HepG2 (cell line): ENCODE measurements at places on chromosomes 3 and 15. TPM values are rescaled to one million over a fixed set of nuclear protein-coding genes. Genes with fewer than 3 reads are reported as not detected.

DNA sequence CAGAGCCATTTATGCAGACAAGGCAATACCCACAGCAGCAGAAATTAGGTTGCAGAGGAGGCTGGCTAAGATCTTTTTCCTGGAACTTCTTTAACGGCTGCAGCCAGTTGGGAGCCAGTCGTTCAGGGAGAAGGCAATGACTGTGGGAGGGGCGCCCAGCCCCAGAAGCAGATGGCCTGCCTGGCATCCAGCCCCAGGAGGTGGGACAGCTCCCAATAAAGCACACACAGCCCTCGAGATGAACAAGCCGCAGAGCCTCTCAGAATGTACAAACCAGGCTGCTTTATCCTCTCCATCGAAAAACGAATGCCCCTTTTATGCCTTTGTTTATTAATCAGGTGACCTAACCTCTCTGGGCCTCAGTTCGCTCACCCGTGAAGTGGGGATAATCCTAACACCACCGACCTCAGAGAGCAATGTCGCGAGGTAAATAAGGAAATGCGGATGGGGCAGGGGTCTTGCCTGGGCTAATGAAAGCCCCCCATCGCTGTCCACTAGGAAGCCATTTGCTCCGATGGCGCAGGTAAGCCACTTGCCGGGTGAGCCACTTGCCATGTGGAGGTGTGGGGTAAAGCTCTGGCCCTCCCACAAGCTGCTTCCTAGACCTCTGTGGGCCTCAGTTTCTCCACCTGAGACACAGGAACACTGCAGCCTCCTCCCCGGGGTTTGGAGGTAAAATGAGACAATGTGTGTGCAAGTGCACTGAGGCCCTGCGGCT lies 35.8 kb downstream of the MGLL start:
- peaks cover 49% of the 10 kb centered on the region; the same call in 2 of the 3 replicates for H3K27me3 ChIP-seq
- H3K36me3 ChIP-seq, result no peaks in the 10 kb centered on the region
- no peaks in the 10 kb centered on the region for H3K4me1 ChIP-seq
- H3K27ac ChIP-seq, result no peak overlapping the region
- no peak overlapping the region for H3K4me3 ChIP-seq

- no peak overlapping the region for H3K27ac ChIP-seq
- DNase-seq, result peak; percentile 30
- peak overlapping the region; percentile 64 for H3K4me3 ChIP-seq
- H3K27me3 ChIP-seq, result peaks cover 3% of the 10 kb centered on the region
- H3K36me3 ChIP-seq, result no peaks in the 10 kb centered on the region
Observed at GRCh38 chr15:99452728-99453636, 112.8 kb upstream of the MEF2A start.

GRCh38 chr15:72784456-72784876 lies 908 bp upstream of the ADPGK start:
- H3K36me3 ChIP-seq, result no peaks in the 10 kb centered on the region
- H3K4me3 ChIP-seq, result peak overlapping the region; percentile 94
- no peaks in the 10 kb centered on the region for H3K27me3 ChIP-seq
- H3K4me1 ChIP-seq, result peaks cover 46% of the 10 kb centered on the region
- peak overlapping the region; percentile 77 for H3K27ac ChIP-seq

DNA sequence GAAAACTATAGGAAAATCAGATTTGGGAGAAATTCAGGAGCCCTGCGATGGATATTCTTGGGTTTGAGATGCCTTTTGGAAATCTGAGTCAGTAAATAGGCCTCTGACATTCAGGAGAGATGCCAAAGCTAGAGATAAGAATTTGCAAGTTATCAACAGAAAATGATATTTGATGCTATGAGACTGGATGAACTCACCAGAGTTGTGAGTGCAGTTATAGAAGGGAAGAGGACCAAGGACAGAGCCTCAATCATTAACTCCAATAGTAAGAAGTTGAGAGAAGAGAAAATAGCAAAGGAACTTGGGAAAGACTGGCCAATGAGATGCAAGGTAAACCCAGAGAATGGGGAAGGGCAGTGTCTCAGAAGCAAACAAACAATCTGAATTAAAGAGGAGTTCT lies 7.9 kb upstream of the ANO10 start:
- no peaks in the 10 kb centered on the region for H3K27me3 ChIP-seq
- no peak for DNase-seq
- peaks cover 7% of the 10 kb centered on the region for H3K4me1 ChIP-seq
- no peaks in the 10 kb centered on the region for H3K36me3 ChIP-seq

DNA sequence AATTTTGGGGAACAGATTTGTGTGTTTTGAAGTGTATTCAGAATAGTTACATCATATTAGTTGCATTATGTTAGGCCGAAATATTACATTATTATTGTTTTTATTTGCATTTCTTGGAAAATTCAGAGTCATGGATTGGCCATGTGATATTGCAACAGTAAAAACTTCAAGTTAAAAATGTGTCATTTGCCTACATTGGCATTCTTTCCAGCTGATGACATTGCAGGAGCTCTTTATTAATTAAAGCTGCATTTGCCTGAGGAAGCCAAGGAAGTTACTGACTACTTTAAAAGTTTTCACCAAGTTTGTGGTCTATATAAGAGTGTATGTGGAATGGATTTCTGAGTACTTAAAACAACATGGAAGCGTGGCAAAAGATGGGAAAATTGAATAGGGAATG lies 726.4 kb upstream of the SGO1 start:
- no peaks in the 10 kb centered on the region for H3K27me3 ChIP-seq
- H3K4me1 ChIP-seq, result no peaks in the 10 kb centered on the region
- no peak overlapping the region for H3K4me3 ChIP-seq
- H3K27ac ChIP-seq, result no peak overlapping the region

- no peaks in the 10 kb centered on the region for H3K4me1 ChIP-seq
- DNase-seq, result no peak
- H3K27ac ChIP-seq, result no peak overlapping the region
- no peaks in the 10 kb centered on the region for H3K27me3 ChIP-seq
- no peaks in the 10 kb centered on the region for H3K36me3 ChIP-seq
Observed at GRCh38 chr3:34782871-34783270, 856.5 kb upstream of the ARPP21 start.

DNA sequence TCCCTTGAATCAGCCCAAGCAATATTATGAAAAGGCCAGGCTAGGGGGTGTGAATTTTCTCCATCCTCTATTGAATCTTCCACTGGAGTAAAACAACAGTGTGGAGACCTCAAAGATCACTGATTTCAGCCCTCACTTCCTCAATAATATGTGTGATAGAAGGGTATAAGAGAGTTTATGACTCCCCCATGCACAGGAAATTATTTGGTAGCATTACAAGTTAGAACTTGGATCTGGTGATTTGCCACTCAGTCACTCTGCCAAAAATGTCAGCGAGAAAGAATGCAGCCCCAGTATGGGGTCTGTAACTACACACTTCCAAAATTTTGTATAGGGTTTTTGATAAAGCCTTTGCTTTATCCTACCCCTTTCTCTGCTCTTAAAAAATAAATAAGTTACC lies 81.0 kb upstream of the KCNMB2 start:
- no peak overlapping the region for H3K27ac ChIP-seq
- H3K27me3 ChIP-seq, result no peaks in the 10 kb centered on the region
- H3K36me3 ChIP-seq, result no peaks in the 10 kb centered on the region
- H3K4me3 ChIP-seq, result no peak overlapping the region

DNA sequence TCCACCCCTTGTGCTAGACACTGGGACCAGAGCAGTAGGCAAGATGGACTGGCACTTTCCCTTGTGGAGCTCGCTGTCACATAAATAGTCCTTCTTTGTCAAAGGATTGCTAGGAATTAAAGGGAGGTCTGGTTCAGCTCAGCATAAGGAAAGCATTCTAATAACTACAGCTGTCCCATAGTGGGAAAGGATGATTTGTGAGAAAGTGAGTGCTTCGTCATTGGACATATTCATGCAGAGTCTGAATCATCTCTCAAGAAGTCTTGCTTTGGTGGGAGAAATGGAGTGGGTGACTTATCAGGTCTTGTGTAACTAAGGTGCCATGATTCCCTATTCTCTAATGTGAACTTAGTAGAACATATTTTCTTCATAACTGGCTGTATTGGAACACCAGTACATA lies 14.7 kb downstream of the PPARG start:
- H3K4me3 ChIP-seq, result no peak overlapping the region
- no peaks in the 10 kb centered on the region for H3K27me3 ChIP-seq
- peaks cover 15% of the 10 kb centered on the region for H3K4me1 ChIP-seq
- no peaks in the 10 kb centered on the region; the same call in 1 of the 2 replicates for H3K36me3 ChIP-seq
- no peak overlapping the region for H3K27ac ChIP-seq
- DNase-seq, result no peak

GRCh38 chr3:72810063-72810462 lies 38.2 kb downstream of the SHQ1 start:
- no peak overlapping the region for H3K4me3 ChIP-seq
- H3K36me3 ChIP-seq, result peaks cover 4% of the 10 kb centered on the region; the same call in 1 of the 3 replicates
- no peaks in the 10 kb centered on the region for H3K27me3 ChIP-seq
- H3K4me1 ChIP-seq, result no peaks in the 10 kb centered on the region
- no peak for DNase-seq

GRCh38 chr3:125136515-125136914 lies 76.0 kb downstream of the SLC12A8 start:
- H3K27me3 ChIP-seq, result peaks cover 2% of the 10 kb centered on the region; the same call in 1 of the 2 replicates
- H3K4me1 ChIP-seq, result no peaks in the 10 kb centered on the region
- H3K36me3 ChIP-seq, result no peaks in the 10 kb centered on the region
- no peak overlapping the region for H3K27ac ChIP-seq

- no peaks in the 10 kb centered on the region; the same call in 2 of the 3 replicates for H3K27me3 ChIP-seq
- peaks cover 5% of the 10 kb centered on the region; the same call in 1 of the 2 replicates for H3K4me1 ChIP-seq
- no peak for DNase-seq
- H3K36me3 ChIP-seq, result no peaks in the 10 kb centered on the region
- no peak overlapping the region for H3K27ac ChIP-seq
Observed at GRCh38 chr15:34994925-34995324, 6.8 kb upstream of the ZNF770 start.

- DNase-seq, result peak; percentile 2
- H3K27ac ChIP-seq, result no peak overlapping the region
- no peaks in the 10 kb centered on the region for H3K36me3 ChIP-seq
- H3K27me3 ChIP-seq, result no peaks in the 10 kb centered on the region
Observed at GRCh38 chr3:86388820-86389219, 602.1 kb downstream of the VGLL3 start.

GRCh38 chr3:62046326-62046725 lies 327.0 kb downstream of the FEZF2 start:
- H3K4me3 ChIP-seq, result no peak overlapping the region
- H3K27me3 ChIP-seq, result no peaks in the 10 kb centered on the region
- H3K27ac ChIP-seq, result no peak overlapping the region
- DNase-seq, result no peak

DNA sequence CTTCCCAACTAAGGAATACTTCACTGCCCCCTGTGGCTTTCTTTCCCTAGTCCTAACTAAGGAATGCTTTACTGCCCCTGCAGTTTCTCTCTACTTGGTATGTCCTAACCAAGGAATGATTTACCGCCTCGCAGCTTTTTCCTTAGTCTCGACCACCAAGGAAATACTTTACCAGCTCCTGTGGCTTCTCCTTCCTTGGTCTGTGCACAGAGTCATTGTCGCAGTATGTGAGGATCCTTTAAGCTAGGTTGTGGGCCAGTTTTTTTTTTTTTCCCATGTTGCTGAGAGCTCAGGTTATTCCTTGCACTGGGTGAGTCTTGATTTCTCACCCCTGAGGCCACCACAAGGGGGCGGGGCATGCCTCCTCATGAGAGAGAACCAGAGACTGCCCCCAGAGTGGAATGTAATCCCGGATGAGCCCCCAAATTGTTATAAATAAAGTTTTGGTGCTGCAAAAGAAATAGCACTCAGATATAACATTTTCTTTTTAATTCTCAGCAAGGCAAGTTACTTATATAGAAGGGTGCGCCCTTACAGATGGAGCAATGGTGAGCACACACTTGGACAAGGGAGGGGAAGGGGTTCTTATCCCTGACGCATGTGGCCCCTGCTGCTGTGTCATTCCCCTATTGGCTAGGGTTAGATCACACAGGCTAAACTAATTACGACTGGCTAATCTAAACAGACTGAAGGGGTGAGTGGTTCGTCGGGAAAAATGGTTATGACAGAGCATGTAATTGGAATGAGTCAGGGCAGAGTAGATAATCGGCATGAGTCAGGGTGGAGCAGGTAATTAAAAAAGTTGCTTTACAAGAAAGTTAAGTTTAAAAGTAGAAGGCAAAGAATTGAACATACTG lies 27.0 kb downstream of the NDUFB4 start:
- no peaks in the 10 kb centered on the region for H3K4me1 ChIP-seq
- H3K4me3 ChIP-seq, result no peak overlapping the region
- no peaks in the 10 kb centered on the region for H3K27me3 ChIP-seq
- H3K27ac ChIP-seq, result no peak overlapping the region
- H3K36me3 ChIP-seq, result no peaks in the 10 kb centered on the region; the same call in 1 of the 2 replicates

DNA sequence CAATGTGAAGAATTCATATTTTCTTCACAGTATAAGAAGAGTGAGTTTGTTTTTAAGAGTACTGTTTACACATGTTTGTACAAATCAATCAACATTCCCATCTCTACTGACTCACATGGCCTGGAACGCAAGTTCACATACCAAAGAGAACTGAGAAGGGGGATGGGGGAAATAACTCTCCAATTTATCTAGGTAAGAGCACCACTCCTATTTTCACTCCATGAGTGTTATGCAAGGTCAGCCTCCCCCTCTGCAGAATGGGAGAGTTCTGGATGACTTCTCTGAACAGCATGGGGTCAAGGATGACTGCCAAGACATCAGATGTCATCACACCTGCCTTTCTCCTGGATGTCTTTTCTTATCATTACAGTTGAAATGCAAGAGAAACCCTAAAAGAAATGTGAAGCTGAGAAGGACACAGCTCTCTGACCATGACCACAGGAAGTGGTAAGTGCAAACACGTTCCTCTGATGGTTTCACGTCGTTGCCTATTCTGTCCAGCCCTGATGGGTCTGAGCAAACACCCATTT lies 95.2 kb downstream of the SEMA6D start:
- H3K27me3 ChIP-seq, result no peaks in the 10 kb centered on the region
- H3K27ac ChIP-seq, result no peak overlapping the region
- no peaks in the 10 kb centered on the region for H3K4me1 ChIP-seq
- DNase-seq, result peak; percentile 11

DNA sequence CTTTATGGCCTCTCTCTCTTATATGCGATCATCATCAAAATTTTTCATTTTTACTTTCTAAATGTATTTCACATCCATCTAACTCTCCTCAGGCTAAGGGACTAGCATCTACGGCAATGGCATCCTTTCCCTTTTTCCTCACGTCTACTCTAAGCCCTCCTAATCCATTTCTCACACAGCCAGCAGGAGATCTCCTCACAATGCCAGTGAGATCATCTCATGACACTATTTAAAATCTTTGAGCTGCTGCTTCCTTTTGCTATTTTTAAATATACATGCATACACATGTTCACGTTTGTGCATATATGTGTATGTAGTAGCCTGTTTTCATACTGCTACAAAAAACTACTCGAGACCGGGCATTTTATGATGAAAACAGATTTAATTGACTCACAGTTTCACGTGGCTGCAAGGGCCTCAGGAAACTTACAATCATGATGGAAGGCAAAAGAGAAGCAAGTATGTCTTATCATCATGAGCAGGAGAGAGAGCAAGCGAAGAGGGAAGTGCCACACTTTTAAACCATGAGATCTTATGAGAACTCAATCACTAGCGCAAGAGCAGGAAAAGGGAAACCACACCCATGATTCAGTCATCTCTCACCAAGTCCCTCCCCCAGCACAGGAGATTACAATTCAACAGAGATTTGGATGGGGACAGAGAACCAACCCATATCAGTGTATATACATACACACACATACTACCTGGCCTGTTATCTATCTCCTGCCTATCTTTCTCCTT lies 599.2 kb upstream of the ROBO1 start:
- no peak for DNase-seq
- H3K27ac ChIP-seq, result no peak overlapping the region
- no peaks in the 10 kb centered on the region for H3K36me3 ChIP-seq
- H3K27me3 ChIP-seq, result no peaks in the 10 kb centered on the region
- no peak overlapping the region for H3K4me3 ChIP-seq

ZNF35 gene
- 0.22 and 0.62 TPM in 2 replicates for total RNA-seq

MYO5C gene
- total RNA-seq, result 23.7 and 37.3 TPM in 2 replicates

EPHA3 gene
- not detected in 2 replicates for total RNA-seq

HDC gene
- not detected in 2 replicates for total RNA-seq

CCR2 gene
- total RNA-seq, result not detected in 2 replicates

GUCA1C gene
- total RNA-seq, result not detected in 2 replicates

CIP2A gene
- total RNA-seq, result 36.9 and 54.1 TPM in 2 replicates
